Liver (tissue), 10 donors: ENCODE measurements at places on chromosomes 2 and 18. TPM values are rescaled to one million over a fixed set of nuclear protein-coding genes. Genes with fewer than 3 reads are reported as not detected.

The IL1RL1 gene
- total RNA-seq, result 6.2 TPM

The BCL11A gene
- total RNA-seq, result 8.5 TPM

The TWIST2 gene
- total RNA-seq, result 0.17 TPM

The BOLL gene
- total RNA-seq, result not detected

The KHK gene
- 152 TPM for total RNA-seq

The POTEJ gene
- not detected for total RNA-seq

The SELENOI gene
- total RNA-seq, result 24.6 TPM

The SLC5A7 gene
- total RNA-seq, result under 0.01 TPM

The M1AP gene
- total RNA-seq, result under 0.01 TPM

The EVA1A gene
- 45.7 TPM for total RNA-seq

The MFSD2B gene
- total RNA-seq, result 0.08 TPM
